ENCODE measurements at places on chromosomes 16 and 17.

- DNase-seq = peak; percentile 5
Measured at GRCh38 chr17:70629902-70630301, 460.6 kb downstream of the KCNJ2 start.

DNA sequence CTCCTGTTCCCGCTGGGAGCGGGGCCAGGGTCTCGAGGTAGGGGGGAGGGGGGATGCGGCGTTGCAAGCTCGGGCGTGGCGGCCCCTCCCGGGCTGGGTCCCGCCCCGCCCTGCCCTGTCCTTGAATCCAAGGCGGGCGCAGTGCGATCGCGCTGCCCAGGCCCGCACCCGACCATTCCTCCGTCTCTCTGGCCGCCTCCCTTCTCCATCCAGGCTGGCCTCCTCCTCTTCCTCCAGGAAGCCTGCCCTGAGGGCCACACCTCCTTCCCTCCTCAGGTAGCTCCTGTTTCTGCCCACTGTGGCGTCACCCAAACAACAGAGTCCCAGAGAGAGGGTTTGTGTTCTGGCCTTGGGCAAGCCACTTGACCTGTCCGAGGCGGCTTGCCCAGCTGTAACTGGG, 43.0 kb upstream of the TAC4 start:
- no peak for DNase-seq

- no peak for DNase-seq
Measured at GRCh38 chr16:49405123-49405522, 31.5 kb downstream of the C16orf78 start.

GRCh38 chr16:84883301-84883700, 63.5 kb downstream of the CRISPLD2 start:
- DNase-seq = no peak

DNA sequence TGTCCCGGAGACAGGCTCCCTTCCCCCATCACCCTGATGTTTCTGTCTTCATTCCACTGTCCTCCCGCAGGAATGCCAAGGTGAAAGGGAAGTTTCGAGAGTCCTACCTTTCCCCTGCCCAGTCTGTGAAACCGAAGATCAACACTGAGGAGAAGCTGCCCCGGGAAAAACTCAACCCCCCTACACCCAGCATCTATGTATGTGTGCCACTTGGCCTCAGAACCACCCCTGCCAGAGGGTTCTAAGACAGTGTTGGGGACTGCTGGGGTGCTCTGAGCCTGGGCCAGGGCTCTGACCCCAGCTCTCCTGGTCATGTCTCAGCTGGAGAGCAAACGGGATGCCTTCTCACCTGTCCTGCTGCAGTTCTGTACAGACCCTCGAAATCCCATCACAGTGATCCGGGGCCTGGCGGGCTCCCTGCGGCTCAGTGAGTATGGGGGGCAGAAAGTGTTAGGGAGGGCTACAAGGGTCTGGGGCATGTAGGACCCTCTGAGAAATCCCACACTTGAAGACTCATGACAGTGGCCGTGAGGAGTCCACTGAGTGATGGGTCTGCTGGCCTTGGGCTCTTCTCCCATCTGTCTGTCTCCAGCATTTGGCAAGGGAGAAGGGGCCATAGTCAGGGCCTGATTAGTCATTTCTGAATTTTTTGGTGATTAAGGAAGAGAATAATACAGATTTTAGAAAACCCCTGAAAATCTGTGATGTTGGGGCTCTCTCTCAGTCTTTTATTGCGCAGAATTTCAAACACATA, 4.9 kb upstream of the TMEM88 start:
- no peak for DNase-seq

- DNase-seq = no peak
Measured at GRCh38 chr16:47475786-47476185, 14.7 kb downstream of the PHKB start.

GRCh38 chr16:71383054-71383773, 24.7 kb downstream of the CALB2 start:
- DNase-seq = no peak

DNA sequence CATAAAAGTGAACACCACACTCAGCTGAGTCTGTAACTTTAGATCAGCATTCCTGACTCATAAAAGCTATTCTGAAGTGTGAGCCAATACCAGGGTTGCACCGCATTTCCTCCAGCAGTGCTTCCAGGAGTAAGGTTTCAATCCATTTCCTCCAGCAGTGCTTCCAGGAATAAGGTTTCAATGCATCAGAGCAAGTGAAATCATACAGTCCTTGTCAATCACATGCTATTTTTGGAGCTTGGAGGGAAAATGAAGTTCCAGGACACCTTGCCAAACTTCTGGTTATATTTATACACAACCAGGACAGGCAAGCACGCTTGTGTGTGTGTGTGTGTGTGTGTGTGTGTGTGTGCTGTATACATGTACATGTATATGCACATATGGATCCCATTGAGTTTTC, 327.6 kb downstream of the GRIN2A start:
- DNase-seq = no peak

DNA sequence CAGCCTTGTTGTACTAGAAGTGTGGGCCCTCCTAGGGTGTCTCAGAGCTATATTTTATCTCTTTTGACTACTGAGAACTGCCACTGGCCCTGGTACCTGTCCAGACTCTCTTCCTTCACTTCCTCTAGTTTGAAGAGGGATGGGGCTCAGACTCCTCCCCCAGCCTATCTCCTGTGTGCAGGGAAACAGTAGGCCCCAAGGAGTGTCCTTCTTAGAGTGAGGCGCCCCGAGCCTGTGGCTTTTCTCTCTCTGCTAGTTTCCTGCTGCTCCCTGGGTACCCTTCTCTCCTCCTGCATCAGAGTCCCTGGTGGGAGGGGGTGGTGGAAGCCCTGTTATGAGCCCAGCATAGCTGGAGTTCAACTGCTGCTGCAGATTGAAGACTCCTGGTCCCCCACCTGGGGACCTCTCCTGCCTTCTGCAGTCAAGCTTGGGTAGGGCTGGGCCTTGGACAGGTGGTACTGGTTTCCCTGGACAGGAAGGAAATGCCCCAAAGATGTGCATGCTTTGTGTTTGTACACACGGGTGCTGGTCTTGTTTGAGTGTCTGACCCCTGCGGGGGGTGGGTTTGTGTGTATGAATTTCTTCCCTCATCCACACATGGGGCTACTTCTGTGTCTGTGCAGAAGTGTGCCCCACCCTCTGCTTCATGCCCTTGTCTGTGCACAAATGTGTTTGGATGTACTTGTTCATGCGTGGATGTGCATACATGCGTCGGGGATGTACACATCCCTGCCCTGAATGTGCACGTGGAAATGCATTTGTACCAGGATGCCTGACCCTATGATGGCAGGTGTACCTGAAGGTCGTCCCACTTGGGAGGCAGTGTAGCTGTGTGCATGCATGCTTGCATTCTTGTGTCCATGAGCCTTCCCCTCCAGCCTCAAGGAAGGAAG, 6.9 kb downstream of the RARA start:
- DNase-seq = no peak

GRCh38 chr16:83842756-83843507, 35.2 kb downstream of the HSBP1 start:
- DNase-seq = no peak

GRCh38 chr16:19718624-19718965, 524 bp downstream of the IQCK start:
- DNase-seq = no peak

- DNase-seq = peak; percentile 98
Measured at GRCh38 chr16:67833415-67834241, 8.5 kb upstream of the THAP11 start.

DNA sequence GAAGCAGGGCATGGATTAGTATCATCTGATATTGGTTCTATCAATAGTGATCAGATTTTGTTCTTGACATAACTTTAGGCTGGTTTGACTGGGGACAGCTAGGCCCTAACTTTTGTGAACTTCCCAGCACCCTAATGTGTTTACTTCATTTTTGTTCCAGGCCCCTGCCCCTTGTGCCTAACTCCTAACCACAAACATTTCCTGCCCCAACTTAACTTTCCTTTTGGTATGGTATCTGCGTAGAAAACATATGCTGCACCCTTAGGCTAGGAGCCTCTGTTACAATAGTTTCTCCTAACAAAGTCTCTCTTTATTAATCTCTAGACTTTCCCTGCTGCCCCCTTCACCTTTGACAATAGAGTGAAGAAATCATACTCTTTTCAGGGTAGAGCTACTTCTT, 2.5 kb downstream of the ADPRM start:
- no peak for DNase-seq

DNA sequence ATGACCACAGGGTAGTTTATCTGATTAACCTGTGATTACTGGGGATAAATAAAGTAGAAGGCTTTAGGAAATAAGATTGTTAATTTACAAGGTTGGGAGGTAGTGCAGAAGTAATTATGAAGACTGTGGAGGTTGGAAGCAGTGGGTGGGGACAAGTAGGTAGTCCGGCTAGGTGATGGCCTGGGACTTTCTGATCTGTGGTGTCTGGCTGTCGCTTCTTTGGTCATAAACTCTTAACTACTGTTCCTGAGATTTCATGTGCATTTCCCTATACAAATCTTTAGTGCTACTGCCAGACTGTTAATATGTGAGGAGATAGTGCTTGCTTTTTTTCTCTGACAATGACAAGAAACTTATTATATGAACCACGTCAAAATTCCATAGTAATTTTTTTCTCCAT, 19.5 kb upstream of the HNF1B start:
- DNase-seq = no peak

Data from HTR-8/SVneo (cell line).